ENCODE measurements at places on chromosomes 6 and 20. TPM values are rescaled to one million over a fixed set of nuclear protein-coding genes. Genes with fewer than 3 reads are reported as not detected.

DNA sequence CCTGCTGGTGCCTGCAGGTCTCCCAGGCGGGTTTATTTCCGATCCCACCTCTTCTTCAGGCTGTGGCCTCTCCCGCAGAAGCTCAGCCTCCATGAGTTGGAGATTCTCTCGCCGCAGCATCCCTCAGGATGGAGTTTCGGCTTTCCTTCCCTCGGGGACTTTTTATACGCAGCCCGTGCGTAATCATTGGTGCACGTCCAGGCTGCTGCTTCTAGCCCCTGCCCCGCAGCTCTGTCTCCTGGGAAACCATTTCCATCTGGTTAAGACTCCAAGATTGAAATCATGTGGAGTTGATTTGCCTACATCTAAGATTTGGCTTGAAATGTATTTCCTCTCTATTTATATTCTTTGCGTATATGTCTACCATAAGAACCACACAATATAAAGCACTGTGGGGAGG, 46.7 kb upstream of the CARMIL1 start:
- H3K36me3 ChIP-seq: no peaks in the 10 kb centered on the region
- no peak for DNase-seq
- no peaks in the 10 kb centered on the region for H3K27me3 ChIP-seq
- H3K27ac ChIP-seq: no peak overlapping the region
- peaks cover 6% of the 10 kb centered on the region for H3K4me1 ChIP-seq

The IL17F gene
- total RNA-seq: not detected

GRCh38 chr20:32924781-32925180, 66.1 kb downstream of the EFCAB8 start:
- H3K27me3 ChIP-seq: peaks cover 2% of the 10 kb centered on the region
- no peak for DNase-seq
- H3K27ac ChIP-seq: no peak overlapping the region
- peaks cover 5% of the 10 kb centered on the region for H3K4me1 ChIP-seq

DNA sequence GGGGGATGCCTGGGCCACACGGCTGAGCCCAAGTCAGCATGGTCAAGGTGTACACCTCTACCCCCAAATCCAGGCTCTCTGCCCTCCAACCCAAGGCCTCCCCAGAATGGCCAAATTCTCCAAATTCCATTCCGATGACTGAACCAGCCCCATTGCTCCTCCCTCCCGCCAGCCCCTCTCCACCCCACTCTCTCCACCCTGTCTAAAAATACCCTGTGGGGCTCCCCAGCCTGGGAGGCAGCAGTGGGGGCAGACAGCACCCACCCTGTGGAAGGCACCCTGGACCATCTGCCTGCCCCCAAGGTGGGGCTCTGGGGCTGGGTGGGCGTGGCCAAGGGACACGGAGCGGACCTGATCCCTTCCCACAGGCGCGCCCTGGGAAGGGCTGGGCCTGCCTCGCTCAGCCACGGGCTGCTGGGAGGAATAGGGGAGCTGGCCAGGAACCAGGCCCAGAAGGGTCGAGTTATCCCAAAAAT, 11.4 kb downstream of the TEAD3 start:
- H3K27me3 ChIP-seq: no peaks in the 10 kb centered on the region
- H3K27ac ChIP-seq: no peak overlapping the region
- H3K4me3 ChIP-seq: no peak overlapping the region
- H3K36me3 ChIP-seq: no peaks in the 10 kb centered on the region

DNA sequence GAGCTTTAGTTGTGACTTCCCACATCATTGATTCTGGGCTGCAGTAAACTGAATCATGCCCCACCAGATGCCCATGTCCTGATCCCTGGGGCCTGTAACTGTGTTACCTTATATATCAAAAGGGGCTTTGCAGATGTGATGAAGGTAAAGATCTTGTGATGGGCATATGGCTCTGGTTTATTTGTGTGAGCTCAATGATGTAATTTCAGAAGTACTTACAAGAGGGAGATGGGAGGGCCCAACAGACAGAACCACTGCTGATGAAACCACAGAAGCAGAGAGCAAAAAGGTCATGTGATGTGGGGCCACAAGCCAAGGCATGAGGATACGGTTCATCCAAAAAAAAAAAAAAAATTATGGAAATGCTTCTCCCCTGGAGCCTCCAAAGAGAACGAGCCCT, 118.7 kb downstream of the TOX2 start:
- H3K27ac ChIP-seq: no peak overlapping the region
- no peaks in the 10 kb centered on the region for H3K4me1 ChIP-seq
- H3K4me3 ChIP-seq: no peak overlapping the region
- H3K36me3 ChIP-seq: no peaks in the 10 kb centered on the region
- no peak for DNase-seq

The KIAA0408 gene
- 40.7 TPM for total RNA-seq

The SEMG1 gene
- total RNA-seq: not detected

DNA sequence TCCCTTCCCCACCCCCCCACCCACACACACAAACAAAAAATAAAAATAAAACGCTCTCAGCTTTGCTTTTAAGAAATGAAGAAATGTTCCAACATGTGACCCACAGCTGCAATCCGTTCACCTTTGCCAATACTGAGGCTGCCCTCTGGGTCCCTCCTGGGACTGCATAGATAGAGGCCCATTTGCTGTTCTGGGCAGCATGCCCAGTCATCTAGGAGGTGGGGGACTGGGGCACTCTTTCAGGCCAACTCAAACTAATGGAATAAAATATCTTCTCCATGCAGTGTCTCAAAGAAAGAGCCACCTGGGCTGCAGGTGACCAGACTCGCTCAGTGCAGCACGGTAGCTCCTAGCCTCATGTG, 79.9 kb downstream of the SLC22A3 start:
- H3K27me3 ChIP-seq: no peaks in the 10 kb centered on the region
- no peaks in the 10 kb centered on the region for H3K36me3 ChIP-seq
- H3K4me1 ChIP-seq: no peaks in the 10 kb centered on the region
- H3K27ac ChIP-seq: no peak overlapping the region
- no peak overlapping the region for H3K4me3 ChIP-seq

The HIVEP1 gene
- 24.0 TPM for total RNA-seq

GRCh38 chr6:146444189-146444588, 99.4 kb upstream of the RAB32 start:
- peaks cover 3% of the 10 kb centered on the region for H3K36me3 ChIP-seq
- no peak for DNase-seq
- no peaks in the 10 kb centered on the region for H3K4me1 ChIP-seq
- H3K27me3 ChIP-seq: no peaks in the 10 kb centered on the region
- no peak overlapping the region for H3K27ac ChIP-seq
- H3K4me3 ChIP-seq: no peak overlapping the region
